ENCODE measurements at places on chromosomes 4 and X.

GRCh38 chrX:150967786-150968185 lies 15.3 kb upstream of the HMGB3 start:
- no peak for DNase-seq

DNA sequence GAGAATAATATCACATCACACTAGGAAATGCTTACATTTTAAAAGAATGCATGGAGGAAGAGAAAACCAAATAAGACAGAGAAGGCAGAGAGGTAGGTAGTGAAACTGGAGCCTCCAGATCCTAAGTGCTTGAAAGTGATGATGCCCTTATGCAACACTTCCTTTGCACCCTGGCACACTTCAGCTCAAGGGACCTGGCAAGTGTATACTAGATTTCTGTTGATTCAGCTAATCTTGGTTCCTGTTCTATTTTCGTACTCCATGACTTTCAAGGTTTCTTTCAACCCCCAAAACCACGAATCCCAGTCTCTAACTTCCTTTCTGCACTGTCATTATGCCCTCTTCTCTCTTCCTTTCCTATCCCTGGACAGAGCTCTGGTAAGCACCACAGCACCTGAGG lies 36.9 kb upstream of the SH3KBP1 start:
- DNase-seq = no peak

- DNase-seq = no peak
Observed at GRCh38 chr4:114211556-114211955, 232.1 kb upstream of the ARSJ start.

DNA sequence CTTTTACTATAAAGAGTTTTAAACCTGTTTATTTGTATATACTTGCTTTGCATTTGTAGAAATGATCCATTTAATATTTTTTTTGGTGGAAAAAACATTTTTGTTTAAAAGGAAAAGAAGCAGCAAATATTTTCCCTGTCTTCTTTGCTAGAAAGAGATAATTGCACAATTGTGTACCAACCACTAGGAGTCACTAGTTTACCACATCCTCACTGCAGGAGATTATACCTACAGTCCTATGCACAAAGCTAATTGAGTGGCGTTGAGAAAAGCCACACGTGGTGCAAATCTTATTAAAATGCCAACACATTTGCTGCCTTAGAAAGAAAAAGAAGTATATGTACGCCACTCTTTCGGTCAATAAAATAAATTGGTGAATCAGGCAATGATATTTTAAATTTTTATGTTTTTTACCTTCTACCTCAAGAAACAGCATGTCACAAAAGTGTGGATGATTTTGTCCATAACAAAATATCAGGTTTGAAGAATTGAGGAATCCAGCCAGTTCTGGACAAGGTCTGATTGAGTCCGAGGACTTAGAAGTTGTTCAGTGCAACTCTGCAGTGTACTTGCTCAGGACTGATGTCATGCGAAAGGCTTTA lies 102.9 kb downstream of the GRXCR1 start:
- DNase-seq = no peak

DNA sequence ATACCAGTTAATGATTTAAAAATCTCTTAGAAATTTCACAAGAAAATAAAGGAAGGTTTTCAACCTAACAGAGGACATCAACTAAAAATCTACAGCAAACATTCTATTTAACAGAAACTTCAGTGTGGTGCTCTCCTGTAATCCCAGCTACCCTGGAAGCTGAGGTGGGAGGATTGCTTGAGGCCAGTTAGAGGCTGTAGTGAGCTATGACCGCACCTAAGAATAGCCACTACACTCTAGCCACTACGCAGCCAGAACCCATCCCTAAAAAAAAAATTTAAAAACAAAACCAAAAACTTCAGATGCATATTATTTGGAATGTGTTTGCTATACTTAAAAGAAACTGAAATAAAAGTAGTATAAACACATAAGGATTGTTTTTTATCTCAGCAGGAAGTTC lies 7.2 kb upstream of the FHIP1A start:
- no peak for DNase-seq

DNA sequence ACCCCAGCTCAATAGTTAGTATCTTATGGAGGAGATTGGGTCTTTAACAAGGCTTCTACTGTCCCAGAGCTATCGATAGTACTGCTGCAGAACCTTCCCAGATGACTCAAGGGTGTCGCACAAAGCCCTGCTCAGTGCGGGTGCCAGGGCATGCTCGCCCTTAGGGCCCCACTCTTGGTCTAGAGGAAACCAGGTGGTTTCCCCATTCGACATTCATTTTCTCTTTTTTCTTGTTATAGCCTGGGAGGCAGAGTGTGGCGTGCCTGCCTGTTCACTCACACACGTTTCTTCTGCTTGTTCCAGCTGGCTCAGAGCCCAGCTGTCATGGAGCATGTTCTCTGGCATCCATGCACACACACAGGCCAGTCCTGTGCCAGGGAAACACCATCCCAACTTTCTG lies 144.5 kb downstream of the SMIM20 start:
- no peak for DNase-seq

DNA sequence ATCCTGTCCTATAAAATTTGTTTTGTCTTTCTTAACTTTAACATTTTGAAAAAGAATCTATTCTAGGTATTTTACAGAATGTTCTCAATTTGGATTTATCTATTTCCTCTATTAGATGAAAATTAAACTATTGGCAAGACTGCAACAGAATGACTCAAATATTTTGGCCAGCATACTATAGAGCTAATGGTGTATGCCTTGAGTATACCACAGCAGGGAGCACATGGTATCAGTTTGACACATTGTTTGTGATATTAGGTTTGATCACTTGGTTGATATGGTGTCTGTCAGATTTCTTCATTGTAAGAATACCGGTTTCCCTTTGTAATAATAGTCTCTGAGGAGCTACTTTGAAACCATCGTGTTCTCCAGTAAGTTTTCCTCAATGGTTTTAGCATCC lies 87.8 kb upstream of the NPNT start:
- no peak for DNase-seq

DNA sequence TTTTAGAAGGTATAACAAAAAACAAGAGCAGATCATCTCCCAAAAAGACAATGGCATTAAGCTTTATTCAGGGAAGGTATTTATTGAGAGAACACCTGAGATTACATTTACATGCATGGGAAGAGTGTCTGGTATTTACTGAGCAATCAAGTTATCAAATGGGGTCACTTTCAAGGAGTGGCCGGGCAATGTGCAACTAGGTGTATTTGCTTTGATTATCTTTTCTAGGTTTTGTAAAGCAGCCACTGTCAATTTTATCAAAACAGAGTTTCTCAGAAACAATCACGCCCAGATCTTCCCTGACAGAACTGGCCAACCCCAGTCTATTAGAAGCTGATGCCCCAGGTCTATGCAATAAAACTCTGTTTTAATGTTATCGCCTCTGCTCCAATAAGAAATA lies 169.5 kb downstream of the GLRA2 start:
- no peak for DNase-seq

- DNase-seq = no peak
Observed at GRCh38 chr4:113447769-113448168, 313.8 kb downstream of the CAMK2D start.

GRCh38 chrX:150486011-150486410 lies 82.4 kb upstream of the MTM1 start:
- DNase-seq = peak; percentile 30

DNA sequence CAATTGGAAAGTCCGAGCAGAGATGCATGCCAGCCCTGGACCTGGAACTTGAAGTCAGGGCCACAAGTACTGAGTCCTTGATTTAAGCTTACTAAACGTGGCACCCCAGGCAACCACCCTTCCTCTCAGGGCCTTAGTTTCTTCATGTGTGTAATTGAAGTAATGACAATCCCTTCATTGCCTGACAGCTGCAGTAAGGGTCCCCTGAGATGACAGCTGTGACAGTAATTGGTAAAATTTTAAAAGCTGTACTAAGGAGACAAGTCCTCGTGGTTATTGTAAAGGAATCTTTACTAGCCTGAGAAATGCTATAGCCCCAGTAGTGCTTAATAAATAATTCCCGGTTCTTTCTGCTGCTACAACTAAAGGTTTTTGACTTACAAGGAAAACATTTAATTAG lies 175.1 kb upstream of the RADX start:
- no peak for DNase-seq

- DNase-seq = no peak
Observed at GRCh38 chrX:4670606-4671005, 957.2 kb upstream of the PRKX start.

DNA sequence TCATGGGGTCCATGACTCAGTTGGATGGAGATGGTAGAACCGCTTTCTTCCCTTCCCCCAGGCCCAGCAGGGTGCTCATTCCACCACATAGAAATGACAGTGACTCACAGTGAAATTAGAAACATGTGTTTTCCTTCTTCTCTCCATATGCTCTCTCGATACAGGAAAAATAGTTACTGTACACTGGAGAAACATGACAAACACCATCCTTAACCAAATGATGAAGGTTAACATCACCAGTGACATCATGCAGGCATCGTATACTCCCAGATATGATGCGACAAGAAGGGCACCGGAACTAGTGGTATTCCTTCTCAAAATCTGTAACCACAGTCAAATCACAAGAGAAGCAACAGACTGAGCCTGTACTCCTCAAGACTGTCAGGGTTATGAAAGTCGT lies 11.7 kb upstream of the RAB40A start:
- no peak for DNase-seq

- DNase-seq = no peak
Observed at GRCh38 chr4:8224975-8225625, 26.0 kb downstream of the SH3TC1 start.

- DNase-seq = no peak
Observed at GRCh38 chrX:124211312-124211942, 121.0 kb upstream of the TEX13D start.
